T-helper 9 cell (primary cell): ENCODE measurements at places on chromosomes 4 and X.
A peak's percentile ranks its signal among the peaks of the same experiment; 100 is the strongest.

DNA sequence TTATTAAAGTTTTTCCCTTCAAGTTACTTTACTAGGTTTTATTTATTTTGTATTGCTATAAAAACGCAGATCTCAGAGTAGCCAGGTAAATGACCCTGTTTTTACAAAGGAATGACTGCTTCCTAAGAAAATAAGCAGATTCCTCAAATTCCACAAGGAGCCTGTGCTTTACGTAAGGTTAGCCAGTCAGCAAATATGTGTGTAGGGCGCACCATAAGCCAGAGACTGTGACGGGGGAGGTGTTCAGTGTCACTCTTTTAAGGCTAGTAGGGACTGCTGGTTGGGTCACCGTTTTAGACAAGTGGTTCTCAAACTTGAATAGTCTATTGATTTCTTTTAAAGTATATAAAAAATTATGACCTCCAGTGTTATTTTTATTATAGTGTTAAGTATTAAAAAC lies 119.9 kb downstream of the ANK2 start:
- no peak for DNase-seq

- no peak for DNase-seq
Measured at GRCh38 chrX:3962511-3963311, 249.3 kb upstream of the PRKX start.

GRCh38 chrX:129846716-129847115 lies 3.0 kb upstream of the ZDHHC9 start:
- DNase-seq = no peak

- DNase-seq = no peak
Measured at GRCh38 chr4:57117491-57117890, 7.3 kb upstream of the IGFBP7 start.

- peak; percentile 13 for DNase-seq
Measured at GRCh38 chrX:147912093-147912801, 528 bp downstream of the FMR1 start.

GRCh38 chr4:37665333-37666320 lies 20.5 kb downstream of the RELL1 start:
- DNase-seq = no peak

- DNase-seq = no peak
Measured at GRCh38 chr4:144347121-144347520, 206.6 kb upstream of the GYPA start.

- no peak for DNase-seq
Measured at GRCh38 chr4:112416464-112416863, 99.5 kb downstream of the NEUROG2 start.

- no peak for DNase-seq
Measured at GRCh38 chr4:186298031-186298647, 32.1 kb downstream of the F11 start.

GRCh38 chr4:13329963-13330362 lies 154.2 kb downstream of the RAB28 start:
- DNase-seq = no peak

DNA sequence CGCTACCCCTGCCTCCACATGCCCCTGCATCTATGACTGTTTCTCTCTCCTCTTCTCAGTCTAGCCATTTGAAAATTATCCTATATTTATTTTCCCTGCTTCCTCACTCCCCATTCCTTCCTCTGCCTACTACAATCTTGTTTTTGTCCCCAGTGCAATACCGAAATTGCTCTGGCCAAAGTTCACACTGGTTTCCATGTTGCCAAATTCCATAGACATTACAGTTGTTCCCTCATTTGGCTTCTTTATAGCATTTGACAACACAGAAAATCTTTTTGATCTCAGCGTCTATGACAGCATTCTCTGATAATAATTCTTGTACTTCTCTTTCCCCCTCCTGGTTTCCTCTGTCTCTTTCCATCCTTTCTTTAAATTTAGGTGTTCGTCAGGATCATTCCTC lies 99.4 kb downstream of the GPR82 start:
- no peak for DNase-seq

DNA sequence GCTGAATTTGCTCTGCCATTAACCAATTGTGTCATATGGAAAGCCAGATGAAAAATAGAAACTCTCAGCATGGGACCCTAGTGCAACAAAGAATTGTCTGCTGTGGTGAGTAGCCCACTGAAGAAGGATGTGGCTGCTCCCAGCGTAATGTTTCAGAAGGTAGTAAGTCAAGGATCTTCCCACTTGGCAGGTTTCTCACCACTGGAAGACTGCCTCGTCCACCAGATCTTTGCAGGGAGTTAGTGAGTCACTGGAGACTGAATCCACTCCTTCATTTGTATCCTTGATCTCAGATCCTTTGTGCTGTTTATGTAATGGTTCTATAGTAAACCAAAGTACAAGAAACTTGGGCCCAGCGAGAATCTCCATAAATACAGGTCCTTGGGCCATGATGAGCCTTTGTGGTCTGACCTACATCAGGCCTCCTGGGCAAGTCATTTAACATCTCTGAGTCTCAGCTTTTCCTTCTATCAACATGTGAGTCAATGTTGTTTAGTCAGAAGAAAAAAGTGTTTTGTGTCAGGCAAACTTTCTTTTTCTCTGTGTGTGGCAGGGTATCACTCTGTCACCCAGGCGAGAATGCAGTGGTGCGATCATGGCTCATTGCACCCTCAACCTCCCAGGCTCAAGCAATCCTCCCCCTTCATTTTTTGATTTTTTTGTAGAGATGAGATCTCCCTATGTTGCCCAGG lies 78.0 kb upstream of the CCDC160 start:
- DNase-seq = no peak

- no peak for DNase-seq
Measured at GRCh38 chr4:25892796-25893195, 21.2 kb upstream of the SMIM20 start.

GRCh38 chr4:147768113-147768512 lies 36.2 kb downstream of the ARHGAP10 start:
- DNase-seq = no peak

GRCh38 chr4:182924497-182924896 lies 7.3 kb upstream of the DCTD start:
- DNase-seq = no peak

- DNase-seq = no peak
Measured at GRCh38 chr4:164847967-164848649, 28.9 kb upstream of the APELA start.

DNA sequence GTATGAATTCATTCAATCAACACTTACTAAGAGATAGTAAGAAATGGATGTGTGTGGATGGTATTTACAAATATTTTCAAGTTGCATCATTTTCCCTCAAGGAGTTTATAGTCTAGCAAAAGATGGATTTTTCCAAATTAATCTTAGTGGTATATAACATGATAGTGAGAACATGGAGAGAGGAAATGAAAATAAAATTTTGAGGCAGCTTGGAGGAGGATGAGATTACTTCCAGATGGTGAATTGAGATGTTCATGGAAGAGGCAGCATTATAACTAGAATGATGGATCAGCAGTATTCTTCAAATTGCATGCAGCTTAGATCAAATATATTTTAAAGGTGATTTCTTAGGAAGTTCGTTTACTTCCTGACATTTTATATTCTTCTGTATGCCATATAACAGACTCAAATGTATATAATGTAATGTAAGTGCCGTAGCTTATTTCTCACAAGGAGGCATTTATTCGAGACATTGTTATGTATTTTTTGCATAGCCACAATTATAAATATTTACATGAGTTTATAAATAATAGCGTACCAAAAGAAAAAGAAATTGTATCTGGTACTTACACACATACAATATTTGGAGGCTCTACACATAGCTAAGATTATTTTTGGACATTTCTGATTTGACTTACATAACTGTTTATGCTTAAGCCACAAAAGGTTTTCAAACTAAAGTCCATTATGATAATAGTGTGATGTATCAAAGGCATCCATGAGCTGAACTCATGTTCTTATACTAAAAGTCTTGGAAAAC lies 439.4 kb downstream of the SPRY1 start:
- DNase-seq = no peak

DNA sequence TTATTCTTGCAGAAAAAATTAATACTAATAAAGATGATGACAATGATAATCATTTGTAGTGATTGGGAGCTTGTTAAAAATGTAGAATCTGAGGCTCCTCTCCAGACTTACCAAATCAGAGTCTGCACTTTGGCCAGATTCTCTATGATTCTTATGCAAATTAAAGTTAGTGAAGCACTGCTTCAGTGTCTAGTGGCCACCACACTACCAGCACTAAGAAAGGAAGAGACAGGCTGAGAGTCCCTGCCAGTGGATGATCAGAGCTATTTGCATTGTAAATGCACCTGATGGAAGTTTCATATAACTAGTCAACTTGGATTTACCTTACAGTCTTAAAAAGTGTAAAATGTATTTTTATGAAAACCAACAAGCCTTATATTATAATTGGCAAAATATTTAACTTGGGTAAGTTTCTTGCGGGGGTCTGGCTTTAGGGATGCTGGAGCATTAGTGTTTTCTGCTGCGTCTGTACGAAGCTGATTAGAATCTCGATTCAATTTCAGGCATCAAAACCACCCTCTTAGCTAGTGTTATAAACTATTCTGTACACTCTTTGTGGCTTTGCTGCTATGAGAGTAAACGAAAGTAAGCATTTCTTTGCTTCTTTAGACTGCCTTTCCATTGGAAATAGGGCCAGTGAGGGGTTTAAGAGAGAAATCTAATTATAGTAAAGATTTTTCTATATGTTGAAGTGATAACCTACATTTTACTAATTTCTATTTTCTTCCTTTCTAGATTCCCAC lies 114.1 kb downstream of the TLL1 start:
- no peak for DNase-seq

GRCh38 chrX:2351321-2351720 lies 149.5 kb downstream of the DHRSX start:
- no peak for DNase-seq

GRCh38 chrX:22788221-22788620 lies 211.5 kb upstream of the DDX53 start:
- no peak for DNase-seq

DNA sequence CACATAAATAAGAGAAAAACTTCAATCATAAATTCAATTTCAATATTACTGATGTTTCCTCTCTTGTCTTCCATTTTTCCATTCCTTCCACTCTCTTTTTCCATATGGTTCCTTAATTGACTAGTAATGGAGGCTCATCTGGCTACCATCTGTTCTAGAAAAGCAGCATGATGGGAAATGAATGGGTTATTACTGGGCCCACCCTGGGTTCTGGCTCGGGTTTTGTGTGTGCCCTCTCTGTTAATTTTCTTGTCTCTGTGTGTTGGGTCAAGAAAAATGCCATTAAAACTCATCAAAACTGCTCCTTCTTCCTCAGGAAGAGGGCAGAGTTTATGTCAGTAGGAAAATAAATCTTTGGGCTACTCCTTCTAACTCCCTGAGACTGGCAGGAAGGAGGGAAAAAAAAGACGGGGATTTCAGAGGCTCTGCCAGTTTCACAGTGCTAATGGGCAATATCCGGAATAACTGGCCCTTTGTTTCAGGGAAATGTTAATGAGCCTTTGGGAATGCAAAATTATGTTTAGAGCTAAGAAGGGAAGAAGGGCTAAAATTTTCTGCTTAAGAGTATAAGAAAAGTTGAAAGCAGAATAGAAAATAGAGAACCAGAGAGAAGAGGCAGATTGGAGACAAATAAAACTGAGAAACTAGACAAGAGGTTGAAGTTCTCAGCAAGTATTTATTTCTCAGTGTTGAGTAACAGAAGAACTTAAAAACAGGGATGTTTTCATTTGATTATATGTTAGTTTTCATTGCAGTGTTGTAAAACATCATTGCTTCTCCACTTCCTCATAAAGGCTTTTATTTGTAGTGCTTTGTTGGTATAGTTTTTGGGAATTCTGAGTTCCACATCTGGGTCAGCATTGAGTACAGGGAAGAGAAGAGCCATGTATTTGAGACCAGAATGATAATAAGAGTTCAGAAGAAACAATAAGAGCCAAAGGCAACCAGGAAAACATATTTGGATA lies 19.7 kb downstream of the GABRB1 start:
- DNase-seq = no peak

DNA sequence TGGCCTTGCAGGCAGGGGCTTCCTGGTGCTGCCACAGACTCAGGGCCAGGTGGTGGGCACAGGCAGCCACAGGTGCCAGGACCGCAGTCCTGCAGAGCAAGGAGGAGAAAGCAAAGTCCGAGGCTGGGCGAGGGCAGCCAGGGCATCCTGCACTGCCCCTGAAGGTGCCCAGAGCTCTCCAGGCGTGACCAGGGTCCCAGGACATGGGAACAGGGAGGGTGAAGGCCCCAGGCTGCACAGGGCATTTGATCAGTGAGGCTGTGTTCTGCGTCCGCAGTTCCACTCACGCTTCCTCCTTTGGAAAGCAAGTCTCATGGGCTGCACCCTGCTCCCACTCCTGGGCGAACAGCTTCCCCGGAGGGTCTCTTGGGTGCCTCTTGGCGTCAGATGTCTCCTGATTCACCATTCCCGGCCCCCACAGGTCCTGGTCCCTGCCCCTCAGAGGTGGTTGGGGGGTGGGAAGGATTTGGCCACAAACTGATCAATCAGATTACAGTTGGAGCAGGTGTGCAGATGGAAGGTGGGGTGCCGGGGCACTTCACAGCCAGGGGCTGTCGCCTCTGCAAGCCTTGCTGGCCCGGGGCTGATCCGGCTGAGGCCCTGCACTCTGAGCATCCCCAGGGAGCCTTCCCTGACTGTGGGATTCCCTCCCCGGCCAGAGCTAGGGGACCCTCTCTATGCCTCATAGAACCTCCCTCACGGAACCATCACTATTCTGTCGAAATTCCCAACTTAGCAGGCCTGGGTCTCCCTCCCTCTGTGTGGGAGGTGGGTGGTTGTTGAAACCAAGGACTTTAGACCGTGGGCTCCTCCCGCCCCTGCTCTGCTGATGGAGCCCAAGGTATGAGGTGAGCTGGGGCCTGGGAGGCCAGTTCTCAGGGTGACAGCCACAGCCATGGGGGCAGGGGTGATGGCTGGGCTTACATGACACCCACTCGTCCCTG lies 3.3 kb downstream of the SH3TC1 start:
- DNase-seq = no peak

DNA sequence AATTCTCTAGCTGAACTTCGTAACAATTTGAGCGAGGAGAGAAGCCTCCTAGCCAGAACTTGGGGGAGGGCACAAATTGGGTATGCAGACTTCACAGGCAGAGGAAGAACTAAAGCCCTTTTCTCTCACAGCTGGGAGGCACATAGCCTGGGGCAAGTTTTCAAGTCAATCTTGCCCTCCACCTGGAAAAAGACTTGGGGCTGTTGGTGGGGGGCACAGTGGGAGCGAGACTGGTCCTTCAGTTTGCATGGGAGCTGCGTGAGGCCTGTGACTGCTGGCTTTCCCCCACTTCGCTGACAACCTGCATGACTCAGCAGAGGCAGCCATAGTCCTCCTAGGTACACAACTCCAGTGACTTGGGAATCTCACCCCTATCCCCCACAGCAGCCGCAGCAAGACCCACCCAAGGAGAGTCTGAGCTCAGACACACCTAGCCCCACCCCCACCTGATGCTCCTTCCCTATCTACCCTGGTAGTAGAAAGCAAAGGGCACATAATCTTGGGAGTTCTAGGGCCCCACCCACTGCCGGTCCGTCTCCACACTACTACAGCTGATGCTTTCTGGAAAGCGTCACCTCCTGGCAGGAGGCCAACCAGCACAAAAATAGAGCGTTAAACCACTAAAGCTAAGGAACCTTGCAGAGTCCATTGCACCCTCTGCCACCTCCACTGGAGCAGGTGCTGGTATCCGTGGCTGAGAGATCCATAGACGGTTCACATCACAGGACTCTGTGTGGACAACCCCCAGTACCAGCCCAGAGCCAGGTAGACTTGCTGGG lies 160.8 kb downstream of the CBLL2 start:
- DNase-seq = no peak

GRCh38 chrX:14660970-14661369 lies 131.6 kb downstream of the GLRA2 start:
- no peak for DNase-seq
